ENCODE measurements at places on chromosomes 13 and 19.
A peak's percentile ranks its signal among the peaks of the same experiment; 100 is the strongest.

DNA sequence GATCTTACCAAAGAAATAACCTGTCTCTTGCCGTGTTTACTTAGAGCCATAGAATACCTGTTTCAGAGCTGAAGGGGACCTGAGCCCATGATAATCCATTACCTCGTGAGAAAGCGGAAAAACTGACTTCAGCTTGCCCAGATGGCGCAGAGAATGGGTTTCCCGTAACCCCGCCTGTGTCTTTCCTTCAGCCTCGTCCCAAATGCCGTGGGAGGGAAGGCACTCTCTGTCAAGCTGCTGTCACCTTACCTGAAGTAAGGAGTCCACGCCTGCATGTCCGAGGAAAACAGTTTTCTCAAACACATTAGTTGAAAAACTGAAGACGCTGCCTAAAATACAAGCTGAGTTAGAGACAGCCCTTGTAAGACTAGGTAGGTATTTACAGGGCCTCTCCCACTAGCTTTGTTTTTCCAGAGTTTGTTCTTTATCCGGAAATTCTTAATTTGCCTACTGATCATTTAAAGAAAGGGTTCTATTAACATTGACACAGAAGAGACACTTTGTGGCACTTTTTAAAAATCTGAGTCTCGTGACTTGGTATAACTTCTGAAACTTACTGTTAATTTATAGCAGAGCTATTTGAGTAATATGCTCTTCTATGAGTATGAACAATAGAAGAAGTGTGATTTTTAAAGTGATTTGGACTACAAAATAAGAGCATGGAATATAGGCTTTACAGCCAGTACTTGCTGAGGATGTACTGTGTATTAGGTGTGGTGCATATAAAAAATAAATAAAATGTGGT, 1.3 kb upstream of the INTS6 start:
- no peak for DNase-seq

DNA sequence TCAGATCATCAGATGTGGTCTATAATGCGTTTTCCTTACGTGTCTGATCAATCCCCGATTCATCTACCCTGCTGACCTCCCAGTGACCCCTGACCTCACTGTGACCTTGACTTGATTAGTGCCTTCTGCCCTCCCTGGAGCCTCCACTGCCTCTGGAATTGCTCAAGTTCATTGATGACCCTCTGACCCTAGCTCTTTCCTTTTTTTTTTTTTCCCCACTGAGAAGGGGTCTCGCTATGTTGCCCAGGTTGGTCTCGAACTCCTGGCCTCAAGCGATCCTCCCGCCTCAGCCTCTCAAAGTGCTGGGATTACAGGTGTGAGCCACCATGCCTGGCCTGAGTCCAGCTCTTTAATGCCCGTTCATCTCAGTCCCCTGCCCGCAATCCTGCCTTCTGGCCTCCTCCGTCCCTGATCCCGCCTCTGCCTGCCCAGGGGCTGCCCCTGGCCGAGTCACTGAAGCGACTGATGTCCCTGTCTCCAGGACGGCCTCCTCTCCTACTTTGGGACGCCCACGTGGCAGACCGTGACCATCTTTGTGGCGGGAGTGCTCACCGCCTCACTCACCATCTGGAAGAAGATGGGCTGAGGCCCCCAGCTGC, 4.0 kb upstream of the FTL start:
- DNase-seq: no peak

GRCh38 chr19:47084879-47085439, 28.6 kb downstream of the ZC3H4 start:
- no peak for DNase-seq

DNA sequence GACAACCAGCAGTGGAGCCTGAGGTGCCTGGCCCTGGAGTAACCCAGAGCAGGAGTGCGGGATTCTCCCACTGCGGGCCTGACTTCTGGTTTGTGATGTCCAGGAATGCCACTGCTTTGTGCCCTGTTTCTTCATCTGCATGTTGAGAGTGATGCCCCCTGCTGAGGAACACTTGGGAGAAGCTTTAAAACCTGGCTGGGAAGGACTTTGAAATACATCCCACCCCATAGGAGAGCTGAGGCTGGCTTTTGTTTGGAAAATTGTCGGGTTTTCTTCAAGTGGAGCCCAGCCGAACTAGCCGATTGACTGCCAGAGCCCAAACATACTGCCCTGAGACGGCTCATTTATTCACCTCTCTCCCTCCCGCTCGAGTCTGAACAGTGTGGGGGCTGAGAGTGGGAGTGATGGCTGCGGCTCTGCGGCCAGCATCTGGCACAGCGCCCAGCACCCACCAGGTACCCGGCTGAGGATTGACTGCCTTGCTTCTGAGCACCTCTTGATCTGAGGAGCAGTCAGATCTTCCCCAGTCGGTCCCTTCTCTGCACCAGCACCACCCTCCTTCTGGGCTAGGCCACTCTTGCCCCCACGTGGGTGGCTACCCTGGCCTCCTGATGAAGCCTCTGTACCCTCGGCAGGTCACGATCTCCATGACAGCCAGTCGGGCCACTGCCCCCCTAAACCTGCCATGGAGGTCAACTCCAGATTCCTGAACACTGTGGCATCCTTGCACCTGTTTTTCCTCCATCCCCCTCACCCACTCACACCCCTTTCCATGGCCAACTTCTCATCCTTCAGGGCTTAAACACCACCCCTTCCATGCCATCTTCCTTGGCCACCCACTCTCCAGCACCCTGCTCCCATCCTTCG, 148.9 kb downstream of the SIPA1L3 start:
- DNase-seq: no peak

- DNase-seq: no peak
Measured at GRCh38 chr19:19417628-19418245, 12.3 kb downstream of the GATAD2A start.

- DNase-seq: no peak
Measured at GRCh38 chr13:113728571-113729054, 30.4 kb upstream of the TMEM255B start.

- DNase-seq: no peak
Measured at GRCh38 chr13:111388851-111389500, 68.5 kb downstream of the TEX29 start.

DNA sequence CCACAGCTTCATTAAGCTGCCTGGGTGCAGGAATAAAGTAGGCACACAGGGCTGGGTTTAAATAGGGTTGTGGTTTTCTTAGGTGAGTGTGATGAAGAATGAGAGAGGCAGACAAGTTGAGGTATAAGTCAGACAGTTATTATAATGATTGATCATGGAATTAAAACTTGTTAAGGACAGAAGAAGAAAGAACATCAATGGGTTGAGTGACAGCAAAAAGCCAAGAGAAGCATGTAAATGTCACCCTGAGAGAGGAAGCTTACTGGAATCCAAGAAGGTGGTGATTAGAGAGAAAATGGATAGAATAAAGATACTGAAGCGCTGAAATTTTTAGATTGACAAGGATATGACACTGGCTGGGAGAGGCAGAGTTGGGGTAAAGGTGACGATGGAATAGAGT, 325.2 kb upstream of the SLITRK1 start:
- DNase-seq: no peak

DNA sequence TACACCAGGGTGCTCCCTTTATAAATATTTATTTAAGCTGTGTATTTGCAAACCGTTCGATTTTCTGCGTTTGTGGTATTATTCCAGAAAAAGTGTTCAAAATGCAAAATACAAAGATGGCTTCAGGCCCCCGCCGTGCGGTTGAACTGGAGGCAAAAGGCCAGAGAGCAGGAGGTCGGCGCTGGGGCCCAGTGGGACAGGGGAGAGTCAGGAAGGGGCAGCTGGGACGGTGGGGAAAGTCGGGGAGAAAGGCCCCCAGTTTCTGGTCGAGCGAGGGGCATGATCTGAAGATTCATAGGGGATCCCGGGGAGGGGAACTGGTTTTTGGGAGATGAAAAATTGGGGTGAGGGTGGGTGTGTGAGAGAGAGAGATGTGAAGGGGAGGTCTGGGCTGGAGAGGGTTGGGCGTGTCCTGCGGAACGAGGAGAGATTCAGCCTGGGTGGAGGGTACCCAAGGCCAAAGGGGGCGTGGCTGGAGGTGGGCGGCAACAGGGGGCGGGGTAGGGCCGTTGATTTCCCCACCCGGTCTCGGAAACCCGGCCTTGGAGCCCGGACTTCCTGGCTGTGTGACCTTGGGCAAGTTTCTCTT, 678 bp downstream of the ISOC2 start:
- DNase-seq: no peak

GRCh38 chr13:84834201-84834600, 951.9 kb upstream of the SLITRK1 start:
- no peak for DNase-seq

- DNase-seq: peak; percentile 85
Measured at GRCh38 chr19:52535771-52536447, 8.4 kb downstream of the ZNF808 start.

DNA sequence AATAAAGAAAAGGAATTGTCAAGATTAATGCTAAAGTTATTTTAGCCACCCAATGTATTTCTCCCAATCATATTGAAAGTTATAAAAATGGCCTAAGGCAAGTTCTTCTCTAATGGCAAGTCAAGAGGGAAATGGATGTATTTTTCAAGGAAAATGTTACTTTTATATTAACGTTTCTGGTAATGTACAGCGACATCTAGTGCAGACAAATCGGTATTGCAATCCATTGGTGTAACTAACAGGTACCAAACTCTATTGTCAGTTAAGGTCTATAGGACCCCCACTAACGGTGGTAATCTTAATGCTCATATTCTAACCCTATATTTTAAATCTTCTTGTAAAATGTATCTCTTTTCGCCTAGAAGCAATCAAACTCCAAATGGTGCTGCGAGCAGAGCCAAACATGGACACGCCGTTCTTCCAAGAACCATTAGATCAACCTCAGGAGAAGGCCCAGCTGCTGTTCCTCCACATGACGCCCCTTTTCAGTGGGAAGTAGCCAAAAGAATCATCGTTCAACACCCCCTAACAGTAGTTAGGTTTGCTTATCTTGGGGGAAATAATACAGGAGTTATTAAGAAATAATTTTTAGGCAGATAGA, 98.5 kb upstream of the PABPC3 start:
- no peak for DNase-seq

GRCh38 chr13:93244918-93245280, 18.3 kb downstream of the GPC6 start:
- no peak for DNase-seq

DNA sequence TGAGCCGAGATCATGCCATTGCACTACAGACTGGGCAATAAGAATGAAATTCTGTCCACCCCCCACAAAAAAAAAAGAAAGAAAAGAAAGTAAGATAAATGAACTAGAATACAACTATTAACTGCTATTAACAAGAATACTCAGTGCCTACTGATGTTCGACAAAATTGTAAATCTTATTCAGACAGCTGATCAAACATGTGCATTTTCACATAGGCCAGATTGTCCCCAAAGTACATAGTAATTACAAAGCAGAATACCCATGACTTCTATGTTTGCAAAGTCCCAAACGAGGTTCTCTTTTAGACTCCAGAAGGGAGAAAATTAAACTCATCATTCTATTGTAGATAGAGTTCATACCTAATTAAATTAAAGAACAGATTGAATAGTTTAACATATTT, 113.4 kb downstream of the UFM1 start:
- DNase-seq: no peak

GRCh38 chr13:74219566-74219965, 85.4 kb upstream of the KLF12 start:
- no peak for DNase-seq

- DNase-seq: no peak
Measured at GRCh38 chr13:75352641-75353327, 129.2 kb downstream of the TBC1D4 start.

DNA sequence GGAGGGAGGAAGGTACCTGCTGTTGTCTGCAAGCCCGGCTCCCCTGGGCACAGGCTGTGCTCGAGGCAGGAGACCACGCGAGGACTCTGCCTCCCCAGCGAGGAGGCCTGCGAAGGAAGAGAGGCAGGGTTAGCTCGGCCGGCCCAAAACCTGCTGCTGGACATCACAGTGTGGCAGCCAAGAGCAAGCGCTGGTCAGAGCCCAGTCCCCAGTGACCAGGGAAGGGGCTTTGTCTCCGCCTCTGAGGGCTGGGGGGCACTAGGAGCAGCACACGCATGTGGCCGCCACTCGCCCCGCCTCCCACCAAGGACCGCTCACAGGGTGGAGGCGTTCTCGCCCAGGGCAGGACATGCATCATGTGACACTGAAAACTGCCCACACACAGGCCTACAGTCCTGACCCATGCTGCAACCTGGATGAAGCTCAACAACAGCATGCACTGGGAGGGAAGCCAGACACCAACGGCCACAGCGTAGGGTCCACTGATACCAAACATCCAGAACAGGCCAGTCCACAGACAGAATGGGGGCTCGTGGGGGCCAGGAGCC, 8.5 kb downstream of the MIER2 start:
- no peak for DNase-seq

GRCh38 chr19:45121827-45122345, 28.9 kb downstream of the PPP1R37 start:
- DNase-seq: no peak

All from T follicular helper cell (primary cell).